ENCODE measurements at places on chromosomes 3 and 15. TPM values are rescaled to one million over a fixed set of nuclear protein-coding genes. Genes with fewer than 3 reads are reported as not detected.

Gene PPP1R14D
- polyA plus RNA-seq: 0.49 TPM

Gene EFHB
- polyA plus RNA-seq: 5.3 TPM

Gene ETV5
- 28.0 TPM for polyA plus RNA-seq

Gene UACA
- polyA plus RNA-seq: 95.6 TPM

Gene PPM1L
- polyA plus RNA-seq: 9.2 TPM

Gene AMT
- 36.3 TPM for polyA plus RNA-seq

Gene CPNE9
- polyA plus RNA-seq: 0.08 TPM

Gene CNBP
- polyA plus RNA-seq: 432 TPM

Gene SNX22
- polyA plus RNA-seq: 0.82 TPM

Gene STXBP5L
- polyA plus RNA-seq: 0.16 TPM
